Stimulated activated CD8-positive, alpha-beta memory T cell treated with anti-CD3 and anti-CD28 coated beads, Interleukin-7, amount 100 ng/mL, for 4 hours (primary cell): ENCODE measurements at places on chromosomes 2 and 18.
A peak's percentile ranks its signal among the peaks of the same experiment; 100 is the strongest.

DNA sequence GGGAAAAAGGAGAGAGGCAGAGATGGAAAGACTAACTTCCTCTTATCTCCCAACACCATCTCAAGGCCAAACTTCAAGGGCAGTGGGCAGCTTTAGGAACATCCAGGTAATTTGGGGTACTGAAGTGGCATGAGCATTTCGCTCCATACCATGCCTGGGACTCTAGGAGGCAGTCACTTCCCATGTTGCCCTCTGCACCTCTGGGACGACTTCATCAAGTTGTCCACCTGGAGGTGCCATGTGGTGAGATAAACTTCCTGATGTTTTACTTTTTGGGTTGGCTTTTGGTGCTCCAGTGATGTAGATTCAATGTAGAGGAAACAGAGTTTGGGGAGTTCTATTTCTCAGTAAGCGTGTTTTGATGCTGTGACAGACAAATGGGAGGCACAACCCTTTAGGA, 56.3 kb upstream of the UPP2 start:
- DNase-seq: no peak

DNA sequence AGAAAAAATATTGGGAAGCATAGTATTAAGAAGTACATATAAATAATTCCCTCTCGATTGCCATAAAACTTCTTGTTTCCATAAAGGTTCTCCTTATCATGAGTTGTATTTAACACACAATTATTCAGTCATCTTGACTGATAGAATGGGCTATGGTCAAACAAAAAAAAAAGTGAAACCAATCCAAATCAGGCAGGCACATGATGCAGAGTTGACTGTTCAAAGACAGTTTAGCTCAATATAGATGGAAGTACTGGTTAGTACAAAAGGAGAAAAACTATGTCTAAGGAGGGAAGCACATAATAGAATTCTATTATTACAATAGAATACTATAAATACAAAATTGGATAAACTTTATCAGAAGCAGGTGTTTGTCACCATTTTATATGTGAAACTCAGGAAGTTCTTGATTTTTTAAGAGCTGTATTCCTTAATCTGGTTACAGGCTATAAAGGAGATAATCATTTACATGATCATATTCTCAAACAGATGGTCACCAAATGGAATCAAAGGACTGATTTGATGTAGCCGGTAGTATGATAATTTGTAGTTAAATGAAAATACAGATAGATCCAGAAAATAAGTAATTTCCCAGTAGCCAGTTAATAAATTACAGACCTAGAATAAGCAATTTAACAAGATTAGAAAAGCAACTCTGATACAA, 18.2 kb upstream of the CALCRL start:
- no peak for DNase-seq

GRCh38 chr2:222477962-222478608, 53.7 kb downstream of the SGPP2 start:
- no peak for DNase-seq

GRCh38 chr2:120779781-120780283, 44.2 kb downstream of the GLI2 start:
- DNase-seq: no peak

- peak; percentile 66 for DNase-seq
Observed at GRCh38 chr2:27262379-27263286, at the start of gene SLC30A3. Gene SLC30A3 (minus strand): TSS chr2:27263047. CDS start chr2:27262906, 141 bp downstream.
